Fibroblast of the aortic adventitia (primary cell): ENCODE measurements at places on chromosomes 11 and 22.
A peak's percentile ranks its signal among the peaks of the same experiment; 100 is the strongest.

DNA sequence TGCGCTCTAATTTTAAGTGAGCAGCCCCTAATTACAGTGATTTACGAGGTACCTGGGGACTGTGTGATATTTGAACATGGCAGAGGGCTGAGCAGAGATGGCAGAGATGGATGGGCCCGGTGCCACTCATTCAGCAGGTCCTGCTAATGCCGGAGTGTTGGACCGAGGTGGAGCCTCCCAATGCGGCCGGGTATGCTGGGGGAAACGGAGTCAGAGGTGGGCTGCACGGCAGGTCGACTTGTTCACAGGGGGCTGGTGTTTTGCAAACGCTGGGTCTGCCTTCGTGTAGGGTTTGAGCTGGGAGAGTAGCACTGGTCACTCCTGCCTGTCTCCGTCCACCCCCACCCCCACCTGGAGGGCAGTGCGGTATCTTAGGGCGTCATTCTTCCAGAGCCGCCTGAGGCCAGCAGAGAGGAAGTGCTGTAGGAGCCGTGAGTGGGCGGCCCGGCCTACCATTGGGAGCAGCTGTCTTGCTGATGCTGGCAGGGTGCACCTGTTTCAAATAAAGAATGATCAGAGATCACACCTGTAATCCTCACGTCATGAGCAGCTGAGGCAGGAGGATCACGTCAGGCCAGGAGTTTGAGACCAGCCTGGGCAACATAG lies 122.6 kb downstream of the IGLL1 start:
- DNase-seq: no peak

GRCh38 chr11:67303835-67304411 lies 593 bp downstream of the SSH3 start:
- DNase-seq: no peak

DNA sequence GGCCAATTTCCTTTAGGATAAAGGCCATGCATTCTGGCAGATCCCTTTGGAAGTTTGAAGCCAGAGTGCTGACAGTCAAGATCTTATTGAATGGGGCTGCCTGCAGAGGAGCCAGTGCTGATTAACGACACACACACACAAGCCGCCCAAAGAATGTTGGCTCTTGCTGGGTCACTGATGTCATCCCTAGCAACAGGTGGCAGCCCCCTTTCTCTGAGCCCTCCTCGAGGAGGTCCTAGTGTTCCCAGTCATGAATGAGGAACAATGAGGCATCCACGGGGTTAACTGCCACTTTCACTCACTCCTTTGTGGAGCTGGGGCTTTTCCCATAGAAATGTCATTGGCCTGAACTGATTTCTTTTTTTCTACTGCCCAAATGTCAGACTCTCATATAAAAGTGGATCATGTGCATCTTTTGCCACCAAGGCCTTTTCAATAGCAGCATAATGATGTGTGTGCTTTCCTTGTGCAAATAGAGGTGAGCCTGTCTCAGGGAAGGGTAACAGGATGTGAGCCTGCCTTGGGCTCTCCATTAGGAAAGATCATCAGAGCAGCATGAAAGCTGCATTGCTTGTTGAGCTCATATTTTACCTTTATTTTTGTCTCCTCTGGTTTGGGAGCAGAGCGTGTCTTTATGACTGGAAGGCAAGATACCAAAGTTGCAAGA lies 301.8 kb upstream of the MTNR1B start:
- no peak for DNase-seq

DNA sequence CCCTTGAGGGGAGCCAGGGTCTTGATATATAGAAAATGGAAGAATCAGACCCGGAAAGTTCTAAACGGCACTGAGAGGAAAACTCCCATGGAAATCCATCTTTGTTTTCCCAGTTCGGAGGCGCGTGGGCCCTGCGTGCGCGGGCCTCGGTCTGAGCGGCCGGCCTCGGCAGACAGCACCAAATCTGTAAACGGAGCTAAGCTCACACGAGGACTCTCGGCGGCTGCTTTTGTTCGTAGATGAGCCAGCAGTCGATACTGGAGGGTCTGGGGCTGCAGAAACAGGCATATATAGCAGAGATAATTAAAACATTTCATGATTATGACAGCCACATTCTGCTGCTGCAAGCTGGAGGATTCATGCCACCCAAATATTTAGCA lies 68.5 kb upstream of the PPARA start:
- DNase-seq: peak; percentile 52

GRCh38 chr22:27127911-27128310 lies 470.5 kb downstream of the MIAT start:
- DNase-seq: no peak

DNA sequence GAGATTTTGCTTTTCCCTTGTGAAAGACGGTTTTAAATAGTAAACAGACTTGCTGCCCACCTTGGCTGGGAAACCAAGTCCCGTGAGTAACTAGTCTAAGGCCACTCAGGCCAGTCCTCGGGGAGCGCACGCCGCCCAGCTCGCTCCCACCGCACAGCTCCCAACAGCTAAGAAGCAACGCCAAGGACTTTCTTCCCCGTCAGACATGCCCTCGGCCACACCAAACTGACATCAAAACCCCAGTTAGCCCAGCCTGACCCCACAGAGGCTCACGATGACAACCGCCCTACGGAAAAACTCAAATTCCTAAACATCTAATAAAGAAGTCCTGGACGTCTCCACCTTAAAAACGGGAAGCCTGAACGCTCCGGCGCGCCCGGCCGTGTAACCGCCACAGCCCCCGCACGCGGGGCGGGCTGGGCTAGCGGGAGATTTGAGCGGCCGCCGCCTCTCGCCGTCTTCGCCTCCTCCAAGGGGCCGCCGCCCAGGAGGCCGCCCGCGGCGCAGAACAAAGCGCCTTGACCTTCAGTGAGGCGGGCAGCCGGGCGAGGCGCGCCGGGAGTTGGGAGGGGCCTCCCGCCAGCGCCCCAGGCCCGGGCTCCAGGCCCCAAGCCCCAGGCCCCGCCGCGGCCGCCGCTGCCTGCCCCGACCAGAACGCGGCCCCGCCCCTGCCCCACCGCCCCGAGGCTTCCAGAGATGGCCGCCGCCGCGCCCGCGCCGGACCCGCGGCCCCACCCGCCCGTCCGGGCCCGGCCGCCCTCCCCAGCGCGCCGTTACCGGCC lies 486 bp downstream of the NAP1L4 start:
- peak; percentile 33 for DNase-seq

DNA sequence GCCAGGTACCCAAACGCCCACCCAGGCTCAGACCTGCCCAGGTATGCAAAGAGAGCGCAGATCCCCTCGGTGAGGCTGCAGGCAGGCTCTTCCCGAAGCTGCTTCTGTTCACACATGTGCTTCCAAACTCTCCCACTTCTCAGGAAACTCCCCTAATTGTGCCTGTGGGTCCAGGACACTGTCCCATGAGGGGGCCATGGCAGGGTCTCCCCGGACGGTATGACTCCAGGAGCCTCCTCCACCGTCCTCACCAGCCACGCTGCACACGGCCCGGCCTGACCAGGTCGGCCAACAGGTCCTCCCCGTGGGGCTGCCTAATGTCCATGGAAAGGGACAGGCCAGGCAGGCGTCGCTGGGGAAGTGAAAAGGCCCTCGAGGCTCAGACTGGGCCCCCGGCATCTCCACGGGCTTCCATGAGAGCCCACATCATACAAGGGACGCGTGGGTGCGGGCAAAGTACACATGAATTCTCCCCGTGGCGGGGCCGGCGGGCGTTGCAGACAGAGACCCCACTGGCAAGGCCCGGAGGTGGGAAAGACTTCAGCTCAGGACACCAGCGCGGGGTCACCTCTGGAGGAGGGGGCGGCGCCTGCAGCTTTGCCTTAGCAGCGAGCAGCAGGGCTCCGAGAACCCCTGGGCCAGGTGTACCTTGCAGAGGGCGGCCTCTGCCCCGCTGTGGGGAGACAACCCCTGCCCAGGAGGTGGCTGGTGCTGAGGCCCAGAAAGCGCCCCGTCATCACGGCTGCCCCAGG lies 526.1 kb downstream of the BRD1 start:
- no peak for DNase-seq
